ENCODE measurements at places on chromosomes 4 and X.

DNA sequence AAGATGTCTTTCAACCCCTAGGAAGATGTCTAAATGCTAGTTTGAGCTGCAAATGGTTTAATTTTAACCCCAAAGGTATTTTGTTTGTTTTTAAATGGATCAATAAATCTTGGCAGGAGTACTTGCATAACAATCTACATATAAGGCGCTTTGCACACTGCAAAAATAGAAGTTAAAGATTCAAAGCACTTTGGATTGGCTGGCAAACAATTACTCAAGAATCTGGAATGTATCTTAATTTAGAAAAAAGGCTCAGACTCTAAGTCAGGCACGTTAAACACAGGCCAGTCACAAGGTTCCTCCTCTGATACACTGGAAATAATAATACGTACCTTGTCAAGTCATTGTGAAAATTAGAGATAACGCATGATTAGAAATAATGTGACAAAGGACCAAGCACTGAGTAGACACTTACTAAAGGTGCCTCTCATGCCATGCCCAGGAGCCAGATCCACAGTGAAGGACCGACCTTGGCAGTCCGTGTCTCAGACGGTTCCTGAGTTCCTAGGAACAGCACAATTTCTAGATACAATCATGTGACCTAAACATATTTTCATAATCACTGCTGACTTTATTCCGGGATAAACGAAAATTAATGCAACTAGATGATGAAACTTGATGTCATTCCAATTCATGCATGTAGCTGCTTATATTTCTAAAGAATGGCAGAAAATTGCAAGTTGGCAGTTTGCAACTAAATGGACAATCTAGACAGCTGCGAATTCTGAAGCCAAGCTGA is 49.6 kb downstream of the PROM1 start:
- DNase-seq = no peak

DNA sequence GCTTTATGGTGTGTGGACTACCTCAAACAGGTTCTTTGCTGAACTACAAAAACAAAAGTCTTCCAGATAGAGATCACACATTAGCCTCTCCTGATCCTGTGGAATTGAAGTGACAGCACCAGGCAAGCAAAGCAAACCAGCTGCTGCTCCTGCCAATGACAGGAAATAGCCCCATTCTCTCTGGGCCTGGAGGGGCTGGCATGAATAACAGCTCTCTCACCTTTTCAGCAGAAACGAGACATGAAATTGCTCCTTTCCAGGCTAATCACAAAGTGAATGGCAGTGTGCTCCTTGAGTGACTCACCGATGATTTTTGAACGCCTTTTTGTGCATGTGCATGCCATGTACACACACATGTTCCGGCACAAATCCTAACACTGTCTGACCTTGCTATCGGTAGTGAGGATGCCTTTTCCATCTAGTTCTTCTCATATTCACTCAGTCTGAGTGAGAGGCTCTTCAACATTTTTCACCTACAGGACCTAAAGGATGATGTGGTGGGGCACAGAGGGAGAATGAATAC is 24.4 kb downstream of the MFAP3L start:
- no peak for DNase-seq

DNA sequence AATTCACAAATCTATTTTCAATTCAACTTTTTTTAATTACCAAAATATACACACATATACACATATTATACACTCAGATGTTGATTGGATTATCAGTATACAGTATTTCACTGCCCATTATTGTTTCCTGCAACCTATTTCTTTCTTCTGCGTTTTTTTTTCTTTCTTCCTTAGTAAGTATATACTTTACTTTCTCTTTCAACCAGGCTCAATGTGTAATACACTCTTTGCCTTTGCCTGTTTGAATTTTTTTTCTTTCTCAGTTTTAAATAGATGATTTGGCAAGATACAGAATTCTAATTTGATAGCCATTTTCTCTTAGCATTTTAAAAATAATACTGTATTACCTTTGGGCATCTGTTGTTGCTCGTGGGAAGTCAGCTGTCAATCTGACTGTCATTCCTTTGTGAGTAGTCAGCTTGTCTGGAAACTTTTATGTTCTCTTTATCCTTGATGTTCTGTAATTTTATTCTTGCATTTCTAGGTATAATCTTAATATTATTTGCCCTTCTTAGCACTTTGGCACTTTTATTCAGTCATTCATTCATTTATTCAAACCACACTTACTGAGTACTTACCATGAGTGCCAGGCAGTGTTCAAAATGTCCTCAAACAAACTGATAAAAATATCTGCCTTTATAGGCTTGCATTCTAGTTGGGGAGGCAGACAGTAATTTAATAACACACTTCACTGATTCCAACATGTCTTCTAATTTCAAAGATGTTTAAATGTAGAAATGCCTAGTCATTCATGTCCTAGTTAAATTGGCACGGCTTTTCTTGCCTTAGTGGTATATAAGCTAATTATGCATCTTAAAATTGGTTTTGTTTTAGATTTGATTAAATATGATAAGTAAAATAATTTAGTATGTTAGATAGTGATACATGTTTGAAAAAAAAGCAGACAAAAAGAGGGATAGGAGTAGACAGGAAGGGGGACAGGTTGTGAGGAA is 3.7 kb downstream of the USP38 start:
- DNase-seq = no peak

DNA sequence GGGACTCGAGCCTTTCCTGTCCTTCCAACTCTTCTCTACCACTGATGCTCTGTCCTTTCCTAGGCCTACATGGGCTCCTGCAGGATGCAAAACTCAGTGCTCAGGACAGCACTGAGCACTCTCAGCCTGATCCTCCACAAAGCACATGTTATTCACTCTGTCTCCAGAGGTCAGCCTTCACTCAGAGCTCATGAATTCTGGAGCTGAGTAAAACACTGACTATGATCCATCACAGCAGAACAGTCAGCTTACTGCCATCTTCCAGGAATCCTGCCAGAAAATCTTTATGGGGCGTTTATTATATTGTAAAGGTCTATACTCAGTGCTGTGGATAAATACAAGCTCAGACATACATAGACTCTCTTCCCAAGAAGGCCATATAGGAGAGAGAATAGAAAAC is 121.5 kb upstream of the CPEB2 start:
- DNase-seq = no peak

DNA sequence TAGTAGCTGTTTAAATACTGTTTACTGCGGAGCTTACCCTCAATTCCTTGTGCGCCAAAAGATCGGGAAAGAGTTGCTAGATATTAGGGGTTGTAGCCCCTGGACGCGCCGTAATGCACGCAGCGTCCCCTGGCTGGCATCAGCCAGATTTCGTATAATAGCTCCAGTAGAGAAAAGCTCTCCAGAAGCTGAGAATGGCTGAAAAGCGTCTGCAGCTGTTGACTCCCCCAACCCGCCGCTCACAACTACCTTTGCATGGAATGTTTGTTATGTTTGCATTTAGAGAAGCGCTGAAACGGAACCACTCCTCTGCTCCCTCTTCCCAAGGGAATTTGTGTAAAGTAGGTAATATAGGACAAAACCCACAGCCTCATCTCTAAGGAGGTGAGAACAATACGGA is 3.7 kb downstream of the DOCK11 start:
- DNase-seq = no peak

- DNase-seq = no peak
Measured at GRCh38 chrX:121931567-121931966, 884.2 kb downstream of the GLUD2 start.

- DNase-seq = no peak
Measured at GRCh38 chr4:119692001-119692400, 63.4 kb upstream of the PDE5A start.

- DNase-seq = no peak
Measured at GRCh38 chrX:140088438-140088837, 123.1 kb upstream of the CXorf66 start.

DNA sequence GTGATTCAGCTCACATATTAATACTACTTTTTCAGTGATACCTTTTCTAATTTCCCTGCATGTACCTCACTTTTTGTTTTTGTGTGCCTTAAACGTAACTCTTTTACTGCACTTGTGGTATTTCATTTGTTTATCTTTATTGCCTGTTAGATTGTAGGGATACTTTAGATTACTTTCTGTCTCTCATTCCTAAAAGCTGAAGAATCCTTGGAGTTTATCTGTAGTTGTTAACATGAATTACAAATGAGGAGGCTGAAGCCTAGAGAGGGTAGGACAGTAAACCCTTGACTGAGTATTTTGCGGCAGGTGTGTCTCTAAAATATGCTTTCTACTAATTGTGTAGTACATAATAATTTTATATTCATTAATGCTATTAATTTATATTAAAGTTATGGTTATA is 34.9 kb downstream of the BMP2K start:
- DNase-seq = no peak

GRCh38 chrX:76148041-76148665 is 24.7 kb upstream of the PBDC1 start:
- DNase-seq = peak; percentile 1

DNA sequence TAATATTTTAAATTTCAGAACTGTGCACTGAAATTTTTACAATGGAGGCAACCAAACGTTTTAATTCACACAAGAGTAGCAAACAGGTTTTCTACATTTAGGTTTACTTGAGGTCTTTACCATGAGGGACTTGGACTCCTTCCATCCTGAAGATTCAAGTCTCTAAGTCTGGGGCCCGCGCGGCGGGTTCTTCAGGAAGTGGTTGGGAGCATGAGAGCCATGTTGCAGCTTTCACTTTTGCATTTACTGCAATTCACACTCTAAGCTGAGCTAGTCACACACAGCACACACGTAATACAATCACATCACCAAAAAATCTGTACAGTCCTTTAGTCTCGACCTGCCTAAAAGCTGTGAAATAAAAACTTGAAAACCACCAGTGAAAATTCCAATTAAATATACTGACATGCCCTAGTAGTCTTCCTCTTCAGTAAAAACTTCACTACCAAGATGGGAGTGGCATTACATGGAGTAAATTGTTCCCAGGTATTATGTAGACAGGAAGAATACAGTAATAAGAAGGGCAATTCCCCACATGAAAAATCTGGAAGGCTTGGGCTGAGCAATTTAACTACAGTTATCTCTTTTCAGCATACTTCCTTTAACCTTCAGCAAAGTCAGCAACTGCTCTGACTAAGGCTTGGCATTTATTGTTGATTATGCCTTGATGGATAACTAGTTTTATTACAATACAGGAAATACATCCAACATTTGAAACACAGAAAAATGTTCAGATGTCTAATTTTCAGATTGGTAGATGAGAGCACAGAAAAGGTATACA is 571.1 kb upstream of the DIPK2B start:
- no peak for DNase-seq

DNA sequence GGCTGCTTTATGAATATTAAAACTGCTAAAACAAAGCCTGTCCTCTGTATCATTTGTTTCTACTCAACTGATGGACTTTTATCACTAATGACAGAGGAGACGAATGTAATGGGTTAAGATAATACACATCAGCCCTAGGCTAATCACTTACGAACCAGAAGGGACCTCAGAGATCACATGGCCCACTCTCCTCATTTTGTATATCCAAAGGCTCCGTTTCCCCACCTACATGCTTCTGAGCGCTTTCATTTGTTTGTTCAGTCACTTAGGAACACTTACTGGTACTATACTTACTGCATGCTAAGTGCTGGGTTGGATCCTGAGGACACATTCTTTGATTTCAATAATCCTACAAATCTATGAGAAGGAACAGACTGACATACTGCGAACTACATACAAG is 169.3 kb downstream of the CEP135 start:
- DNase-seq = no peak

DNA sequence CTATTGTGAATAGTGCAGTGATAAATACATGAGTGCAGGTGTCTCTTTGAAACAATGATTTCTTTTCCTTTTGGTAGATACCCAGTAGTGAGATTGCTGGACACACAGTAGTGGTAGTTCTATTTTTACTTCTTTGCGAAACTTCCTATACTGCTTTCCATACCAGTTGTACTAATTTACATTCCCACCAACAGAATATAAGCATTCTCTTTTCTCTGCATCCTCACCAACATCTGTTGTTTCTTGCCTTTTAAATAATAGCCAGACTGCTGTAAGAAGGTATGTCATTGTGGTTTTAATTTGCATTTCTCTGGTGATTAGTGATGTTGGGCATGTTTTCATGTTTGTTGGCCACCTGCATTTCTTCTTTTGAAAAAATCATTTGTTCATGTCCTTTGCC is 105.9 kb downstream of the COL4A6 start:
- no peak for DNase-seq

DNA sequence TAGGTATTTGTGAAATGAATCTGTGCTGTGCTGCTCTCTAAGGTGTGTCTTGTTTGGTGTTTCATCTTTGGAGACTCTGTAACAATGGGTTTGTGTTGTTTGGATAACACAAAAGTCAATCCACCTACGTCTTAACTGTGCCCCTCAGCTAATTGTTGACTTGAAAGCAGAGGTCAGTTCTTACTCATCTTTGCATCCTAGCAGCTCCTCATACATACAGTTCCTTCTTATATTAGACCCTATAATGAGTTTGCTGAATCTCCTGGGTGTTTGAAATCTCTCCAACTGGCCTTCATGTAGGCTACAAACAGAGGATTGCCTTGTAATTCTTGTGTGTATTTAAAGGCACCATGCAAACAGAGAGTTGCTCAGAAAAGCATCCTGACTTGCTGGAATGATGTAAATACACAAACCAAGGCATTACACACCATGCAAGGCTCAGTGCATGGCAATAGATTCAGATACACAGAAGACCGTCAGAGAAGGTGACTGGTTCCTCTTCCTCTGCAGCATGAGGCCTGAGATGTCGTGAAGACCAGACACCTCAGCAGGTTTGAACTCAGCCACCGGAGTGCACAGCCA is 220.0 kb upstream of the JADE1 start:
- DNase-seq = no peak

DNA sequence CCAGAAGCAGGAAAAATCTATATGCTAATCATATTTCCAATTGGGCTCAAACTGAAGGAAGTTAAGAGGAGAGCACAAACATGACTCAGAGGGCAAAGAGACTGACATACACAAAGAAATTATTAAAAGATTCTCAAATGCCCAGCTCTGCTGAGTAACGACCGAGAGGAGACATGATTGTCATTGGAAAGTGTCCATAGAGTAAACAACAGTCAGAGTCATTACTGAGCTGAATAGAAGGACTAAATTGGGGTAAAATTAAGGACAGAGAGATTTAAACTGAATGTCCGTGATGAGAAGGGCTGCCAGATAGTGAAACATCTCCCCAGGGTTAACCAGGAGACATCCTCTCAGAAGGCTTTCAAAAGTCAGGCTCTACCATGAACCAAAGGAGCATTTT is 111.2 kb upstream of the GALNT7 start:
- no peak for DNase-seq

DNA sequence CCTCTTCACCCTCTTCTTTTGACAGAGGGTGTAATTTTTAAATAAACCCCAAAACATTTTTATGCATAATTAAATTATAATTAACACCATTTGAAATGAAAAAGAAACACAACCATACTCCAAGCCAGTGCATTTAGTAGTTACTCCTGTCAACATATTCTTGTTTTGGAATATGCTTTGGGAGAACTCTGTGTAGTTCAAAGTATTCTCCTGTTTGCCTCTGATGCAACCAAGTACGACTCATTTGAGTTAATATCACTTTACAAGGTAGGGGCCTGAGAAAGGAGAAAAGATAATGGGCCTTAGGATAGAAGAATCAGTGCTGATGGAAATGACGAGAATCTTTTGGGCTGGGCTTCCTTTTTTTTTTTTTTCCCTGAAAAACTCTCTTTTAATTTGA is 2.7 kb downstream of the PTPN13 start:
- no peak for DNase-seq

All from SW 1271 (cell line).